ENCODE measurements at places on chromosomes 5 and 9. TPM values are rescaled to one million over a fixed set of nuclear protein-coding genes. Genes with fewer than 3 reads are reported as not detected.

Gene EIF4E1B
- not detected for total RNA-seq

Gene WDR36
- total RNA-seq: 70.2 TPM

Gene FOXD4L4
- 0.15 TPM for total RNA-seq

- peak; percentile 48 for DNase-seq
Observed at GRCh38 chr9:137053944-137054931, at the start of gene ENTPD2. ENTPD2 (minus strand) TSS chr9:137054061; CDS start chr9:137053997, 64 bp downstream.

Gene LRRTM2
- not detected for total RNA-seq

All from CD8-positive, alpha-beta memory T cell (primary cell).